ENCODE measurements at places on chromosomes 2 and 18.

DNA sequence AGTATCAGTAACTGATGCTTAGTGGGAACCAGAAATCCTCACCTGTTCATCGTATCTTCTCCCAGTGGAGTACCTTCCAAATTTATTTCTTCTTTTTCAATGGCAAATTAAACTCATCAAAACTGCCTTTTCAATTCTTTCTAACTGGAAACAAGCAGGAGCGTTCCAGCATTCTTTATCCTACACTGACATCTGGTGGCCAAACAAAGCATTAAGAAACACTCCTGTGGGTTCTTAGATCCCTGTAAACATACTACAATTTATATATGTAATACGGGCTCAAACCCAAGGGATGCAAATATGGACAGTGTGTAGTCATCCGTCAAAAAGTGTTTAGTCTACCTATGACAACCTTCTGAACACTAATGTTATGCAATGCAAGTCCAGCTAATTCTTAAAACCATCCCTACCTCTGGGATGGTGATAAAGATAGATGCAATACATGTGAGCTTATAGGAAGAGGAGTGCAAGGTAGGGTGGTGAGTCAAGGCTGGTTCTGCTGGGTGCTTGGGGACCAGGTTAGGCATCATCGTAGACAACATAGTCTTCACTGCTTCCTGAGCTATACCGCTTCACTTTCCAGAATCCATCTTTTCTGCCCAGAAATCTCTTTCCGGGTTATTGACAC is 375.0 kb downstream of the CTNNA2 start:
- DNase-seq, result no peak

DNA sequence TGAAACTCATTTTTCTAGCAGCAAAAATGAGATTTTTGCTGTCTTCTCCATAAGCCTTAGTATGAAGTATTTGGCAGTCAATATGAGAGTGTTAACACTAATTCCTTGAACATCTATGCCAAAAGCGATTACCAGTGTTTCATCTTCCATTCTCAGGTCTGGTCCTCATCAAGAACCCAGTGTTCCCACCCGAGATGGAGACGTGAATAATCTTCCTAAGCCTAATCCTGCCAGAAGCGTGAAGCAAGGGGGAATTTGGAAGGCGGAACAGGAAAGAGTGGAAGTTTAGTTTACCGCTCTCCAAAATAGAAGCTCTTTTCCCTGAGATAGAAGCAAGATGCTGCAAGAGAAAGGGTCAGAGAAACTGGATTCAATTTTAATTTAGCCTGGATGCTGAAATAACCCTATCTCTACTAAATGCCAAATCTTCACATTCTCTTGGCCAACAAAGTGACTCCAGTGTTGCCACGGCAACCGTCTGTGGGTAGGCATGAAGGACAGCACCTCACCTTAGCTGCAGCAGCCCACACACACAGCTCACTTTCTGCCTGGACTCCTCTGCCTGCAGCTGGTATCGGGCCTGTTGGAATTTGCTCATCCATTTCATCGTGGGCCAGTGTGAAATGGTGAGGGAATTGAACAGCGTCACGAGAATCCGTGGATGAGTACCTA is 711.1 kb downstream of the CBLN2 start:
- DNase-seq, result no peak

DNA sequence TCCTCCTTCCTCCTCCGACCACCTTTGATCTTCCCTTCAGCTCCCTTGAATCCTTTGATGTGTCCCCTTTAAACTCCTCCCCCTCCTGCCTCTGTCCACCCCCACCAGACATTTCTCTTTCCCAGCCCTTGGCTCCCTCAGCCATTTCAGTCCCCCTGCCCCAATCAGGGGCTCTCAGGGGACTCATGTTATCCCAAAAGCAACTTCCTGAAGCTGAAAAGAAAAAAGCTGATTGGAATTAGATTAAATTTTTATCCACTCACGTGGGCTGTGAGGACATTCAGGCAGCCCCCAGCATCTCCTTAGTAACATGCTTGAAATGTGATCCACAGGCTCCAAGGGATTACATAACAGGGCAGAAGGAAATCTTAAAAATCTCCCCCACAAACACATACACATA is 81.3 kb downstream of the NEURL3 start:
- no peak for DNase-seq

DNA sequence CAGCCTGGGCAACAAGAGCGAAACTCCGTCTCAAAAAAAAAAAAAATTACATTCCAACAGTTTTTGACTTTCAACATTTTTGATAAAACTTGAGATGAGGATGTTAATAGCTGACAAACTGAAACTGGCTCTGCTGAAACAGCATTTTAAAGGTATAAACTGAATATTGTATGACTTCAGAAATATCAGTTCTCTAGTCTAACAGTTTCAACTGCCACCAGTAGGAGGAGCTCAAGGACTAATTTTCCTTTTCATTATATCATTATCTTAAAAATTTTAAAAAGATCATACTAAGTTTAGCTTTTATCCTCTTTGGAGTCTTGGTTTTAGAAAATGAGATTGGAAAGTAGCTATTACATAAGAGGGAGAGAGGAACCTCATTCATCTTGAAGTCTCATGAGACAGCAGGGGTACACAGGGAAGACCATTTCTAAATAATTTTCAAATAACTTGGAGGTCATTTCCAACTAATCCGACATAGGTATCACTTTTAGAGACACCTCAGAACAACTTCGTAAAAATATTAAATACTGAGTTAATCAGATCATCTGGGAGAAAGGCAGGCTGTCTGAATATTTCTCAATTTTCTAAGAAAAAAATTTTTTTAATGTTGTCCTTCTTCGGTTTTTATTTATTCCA is 37.6 kb upstream of the MCM6 start:
- no peak for DNase-seq

- no peak for DNase-seq
These were observed 59.8 kb downstream of the AKAIN1 start for GRCh38 chr18:5137261-5137660.

- no peak for DNase-seq
These were observed 60.3 kb downstream of the INPP5D start for GRCh38 chr2:233120459-233120858.

GRCh38 chr2:86039963-86040655 is 65.6 kb downstream of the POLR1A start:
- DNase-seq, result no peak

- no peak for DNase-seq
These were observed 57.7 kb downstream of the TTC32 start for GRCh38 chr2:19843992-19844515.

DNA sequence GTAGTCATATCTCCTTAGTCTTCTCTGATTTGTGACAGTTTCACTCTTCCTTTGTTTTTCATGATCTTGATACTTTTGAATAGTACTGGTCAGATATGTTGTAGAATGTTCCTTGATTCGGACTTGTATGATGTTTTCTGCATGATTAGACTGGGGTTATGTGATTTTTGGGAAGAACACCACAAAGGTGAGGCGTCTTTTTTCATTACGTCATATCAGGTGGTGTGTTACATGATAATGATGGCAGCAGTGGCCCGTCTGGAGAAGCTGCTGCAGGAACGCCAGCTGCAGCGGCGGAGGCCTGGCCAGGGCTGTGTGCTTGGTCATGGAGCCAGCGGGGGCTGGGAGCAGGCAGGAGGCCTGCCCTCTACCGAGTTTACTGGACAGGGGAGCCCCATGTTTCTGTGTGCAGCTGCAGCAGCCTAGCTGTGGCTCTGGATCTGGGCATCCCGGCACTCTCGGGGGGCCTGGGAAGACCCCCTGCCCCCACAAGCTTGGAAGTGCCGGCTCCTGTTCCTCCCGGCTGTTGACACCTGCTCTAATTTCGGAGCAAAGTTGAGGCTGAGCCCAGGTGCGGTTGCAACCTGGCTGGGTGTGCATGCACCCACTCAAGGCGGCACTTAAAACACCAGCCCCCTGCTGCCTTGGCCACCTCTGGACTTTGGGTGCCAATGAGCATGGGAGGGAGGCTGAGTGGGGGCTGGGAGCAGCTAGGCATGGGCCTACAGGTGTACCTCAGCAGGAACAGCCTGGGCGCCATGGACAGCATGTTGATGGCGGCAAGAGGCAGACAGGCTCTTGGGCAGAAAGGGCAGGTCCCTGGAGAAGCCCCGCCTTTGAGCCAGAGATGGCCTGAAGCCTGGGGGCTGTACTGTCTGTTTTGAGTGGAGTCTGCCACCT is 26.1 kb downstream of the SLC4A10 start:
- no peak for DNase-seq

- no peak for DNase-seq
These were observed 13.2 kb downstream of the LRRFIP1 start for GRCh38 chr2:237640493-237640998.

DNA sequence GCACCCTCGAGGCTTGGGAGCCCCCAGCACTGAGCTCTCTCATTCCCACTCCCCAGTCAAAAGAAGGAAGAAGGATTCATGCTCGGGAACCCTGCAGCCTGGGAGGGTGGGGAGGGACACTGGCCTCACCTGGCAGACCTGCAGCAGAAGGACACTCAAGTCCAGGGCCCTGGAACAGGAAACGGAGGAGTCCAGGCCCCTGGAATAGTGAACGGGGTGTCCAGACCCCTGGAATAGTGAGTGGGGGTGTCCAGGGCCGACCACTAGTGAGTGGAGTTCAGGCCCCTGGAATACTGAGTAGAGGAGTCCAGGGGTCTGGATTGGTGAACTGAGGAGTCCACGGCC is 292.5 kb downstream of the NDUFA10 start:
- no peak for DNase-seq
